Thoracic aorta (tissue), 2 donors: ENCODE measurements at places on chromosomes 12 and 14. TPM values are rescaled to one million over a fixed set of nuclear protein-coding genes. Genes with fewer than 3 reads are reported as not detected.

PLCZ1 gene
- not detected for total RNA-seq

TAS2R42 gene
- total RNA-seq: not detected

RNASE1 gene
- total RNA-seq: 922 TPM

RNU4-1 gene
- not detected for total RNA-seq

PNP gene
- total RNA-seq: 42.4 TPM

P2RX7 gene
- 3.2 TPM for total RNA-seq

FOXA1 gene
- not detected for total RNA-seq

DNA sequence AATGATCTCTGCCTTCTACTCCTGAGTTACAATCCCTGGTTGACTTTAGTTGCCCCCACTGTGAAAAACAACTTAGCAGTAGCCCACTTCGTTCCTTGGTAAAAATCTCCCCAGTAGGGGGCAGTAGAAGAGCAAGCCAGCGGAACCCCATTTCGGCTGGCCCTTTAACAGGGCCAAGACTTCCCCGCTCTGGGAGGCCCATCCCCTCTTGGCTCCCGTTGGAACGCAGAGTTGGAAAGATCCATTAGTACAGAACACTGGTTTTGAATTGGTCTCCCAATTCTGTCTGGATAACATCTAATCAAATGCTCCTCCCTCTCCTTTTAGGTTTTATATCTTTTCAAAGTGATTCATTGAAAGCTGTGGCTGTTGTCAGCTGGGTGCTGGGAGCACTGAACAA lies 1133.3 kb downstream of the BCL11B start:
- no peak for DNase-seq

GRCh38 chr14:56794557-56795283 lies 15.6 kb downstream of the OTX2 start:
- no peak for DNase-seq

- DNase-seq: peak; percentile 68
Measured at GRCh38 chr12:124906606-124907261, 7.7 kb downstream of the UBC start.

DNA sequence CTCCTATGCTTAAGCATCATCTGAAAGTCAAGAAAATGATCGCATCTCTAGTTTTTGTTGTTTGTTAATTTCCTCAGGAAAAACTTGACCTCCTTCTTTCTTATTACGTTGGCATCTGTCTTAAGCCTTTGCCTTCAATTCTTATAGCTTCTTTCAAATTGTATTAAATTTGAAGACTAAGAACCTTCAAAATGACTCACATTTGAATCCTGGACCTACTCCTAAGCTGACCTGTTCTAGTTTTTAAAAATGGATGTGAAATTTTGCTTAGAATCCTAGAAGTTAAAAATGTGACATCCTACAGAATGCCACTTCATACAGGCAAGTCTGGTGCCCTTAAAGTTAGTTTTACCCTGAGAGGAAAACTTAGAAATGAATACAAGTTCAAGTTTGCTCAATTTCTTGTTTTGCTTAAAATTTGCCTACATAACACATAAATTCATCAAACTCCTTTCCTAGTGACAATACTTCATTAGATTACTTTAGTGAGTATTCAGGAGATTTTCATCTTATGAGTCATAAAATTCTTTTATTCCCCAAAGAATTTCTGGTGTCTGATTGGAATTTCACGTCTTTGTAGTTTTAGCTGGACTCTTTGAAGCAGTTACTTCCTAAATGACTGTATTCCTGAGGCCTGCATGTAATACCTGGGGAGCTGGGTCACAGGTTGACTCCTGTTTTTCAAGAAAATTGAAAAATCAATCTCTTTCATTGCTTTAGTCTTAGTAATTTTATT lies 152.3 kb downstream of the MSRB3 start:
- no peak for DNase-seq

DNA sequence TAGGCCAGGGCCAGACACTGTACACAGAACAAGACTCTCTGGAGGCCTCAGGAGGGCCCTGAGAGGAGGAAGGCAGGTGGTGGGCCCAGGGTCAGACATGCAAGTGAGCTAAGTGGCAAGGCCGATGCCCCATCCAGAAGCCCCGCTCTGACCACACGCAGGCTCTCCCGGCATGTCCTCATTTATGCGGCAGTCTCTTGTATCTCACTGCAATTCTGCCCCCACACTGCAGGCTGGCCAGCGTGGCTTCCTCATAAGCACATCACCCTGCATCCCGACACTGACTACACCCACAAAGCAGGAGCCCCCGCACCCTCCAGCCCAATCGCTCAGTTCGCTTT lies 17.5 kb downstream of the SSH1 start:
- no peak for DNase-seq

GRCh38 chr12:77521508-77522115 lies 309.1 kb upstream of the NAV3 start:
- no peak for DNase-seq

DNA sequence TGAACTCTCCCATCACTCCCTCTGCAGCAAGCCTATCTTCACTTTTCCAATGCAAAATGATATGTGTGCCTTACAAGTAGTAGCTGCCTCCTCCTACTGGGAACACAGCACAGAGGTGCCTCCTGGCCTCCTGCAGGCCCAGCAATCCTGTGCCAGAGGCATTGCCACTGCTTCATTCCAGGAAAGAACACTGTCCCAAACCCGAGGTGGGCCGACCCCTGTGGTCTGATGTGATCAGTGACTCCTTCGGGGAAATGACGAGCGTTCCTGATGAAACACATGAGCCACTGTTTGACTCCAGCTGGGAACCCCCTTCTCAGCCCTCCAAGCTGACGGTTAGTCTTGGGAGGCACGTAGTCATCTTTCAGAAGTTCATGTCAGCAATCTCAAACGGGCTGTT lies 19.5 kb downstream of the PSMC1 start:
- no peak for DNase-seq

GRCh38 chr12:54452628-54453027 lies 20.8 kb downstream of the GTSF1 start:
- no peak for DNase-seq

DNA sequence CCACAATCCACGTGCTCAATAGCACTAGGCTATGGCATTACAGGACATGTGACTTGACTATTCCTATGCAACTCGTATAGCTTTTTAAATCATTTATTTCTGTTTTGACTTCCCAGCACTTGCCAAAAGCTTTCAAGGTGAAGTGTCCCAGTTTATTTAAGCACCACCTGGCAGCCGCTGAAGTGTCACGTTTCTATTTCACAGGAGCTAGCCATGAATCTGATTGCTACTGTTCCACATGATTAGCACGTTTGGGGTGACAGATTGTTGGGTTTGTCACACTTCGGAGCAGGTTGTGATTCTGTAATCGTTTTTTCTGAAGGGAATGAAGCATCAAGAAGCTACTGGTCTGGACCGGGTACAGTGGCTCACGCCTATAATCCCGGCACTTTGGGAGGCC lies 39.9 kb upstream of the BICDL1 start:
- DNase-seq: no peak

DNA sequence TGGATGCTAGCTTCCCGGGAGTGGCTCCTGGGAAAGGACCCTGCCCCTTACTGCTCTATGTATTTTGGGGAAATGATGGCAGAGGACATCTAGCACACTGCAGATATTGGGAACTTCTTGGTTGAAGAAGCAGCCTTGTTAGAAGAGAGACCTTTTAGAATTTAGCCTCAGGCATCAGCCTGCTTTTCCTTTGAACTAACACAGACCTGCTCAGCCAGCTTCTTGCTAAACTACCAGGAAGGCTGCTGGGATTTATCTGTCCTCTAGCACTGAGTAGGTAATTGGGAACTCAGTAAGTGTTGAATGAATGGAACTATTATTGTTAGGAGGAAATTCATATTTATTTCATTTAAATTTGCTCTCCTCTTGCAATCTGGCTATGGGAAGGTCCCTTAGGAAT lies 77.3 kb downstream of the DRAM1 start:
- DNase-seq: no peak

DNA sequence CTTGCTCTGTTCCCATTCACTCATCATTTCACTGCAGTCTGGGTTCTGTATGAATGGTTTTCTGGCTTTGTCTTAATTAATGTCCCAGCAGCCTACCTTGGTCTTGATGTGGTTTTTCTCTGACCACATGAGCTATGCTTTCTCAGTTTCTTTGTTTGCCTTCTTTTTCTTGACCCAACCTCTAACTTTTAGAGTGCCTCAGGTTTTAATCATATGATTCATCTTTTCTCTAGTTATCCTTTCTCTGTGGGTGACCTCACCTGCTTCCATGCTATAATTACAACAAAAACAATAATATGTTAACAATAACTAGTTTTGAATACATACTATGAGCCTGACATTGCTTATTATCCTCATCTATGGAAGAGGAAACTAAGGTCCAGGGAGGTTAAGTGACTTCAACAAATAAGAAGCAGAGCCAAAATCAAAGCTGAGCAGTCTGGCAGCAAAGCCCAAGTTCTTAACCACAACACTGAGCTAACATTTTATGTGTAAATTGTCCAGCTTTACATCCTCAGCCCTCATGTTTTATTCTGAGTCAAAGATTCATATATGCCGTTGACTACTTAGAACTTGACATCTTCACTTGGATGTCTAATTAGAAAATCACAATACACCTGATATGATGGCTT lies 4.7 kb upstream of the EPYC start:
- DNase-seq: no peak

GRCh38 chr12:54054742-54055194 lies 1.1 kb downstream of the HOXC4 start:
- no peak for DNase-seq

GRCh38 chr12:53208877-53209463 lies 1.9 kb upstream of the ITGB7 start:
- DNase-seq: no peak

GRCh38 chr12:14618983-14619382 lies 51.3 kb upstream of the PLBD1 start:
- no peak for DNase-seq

DNA sequence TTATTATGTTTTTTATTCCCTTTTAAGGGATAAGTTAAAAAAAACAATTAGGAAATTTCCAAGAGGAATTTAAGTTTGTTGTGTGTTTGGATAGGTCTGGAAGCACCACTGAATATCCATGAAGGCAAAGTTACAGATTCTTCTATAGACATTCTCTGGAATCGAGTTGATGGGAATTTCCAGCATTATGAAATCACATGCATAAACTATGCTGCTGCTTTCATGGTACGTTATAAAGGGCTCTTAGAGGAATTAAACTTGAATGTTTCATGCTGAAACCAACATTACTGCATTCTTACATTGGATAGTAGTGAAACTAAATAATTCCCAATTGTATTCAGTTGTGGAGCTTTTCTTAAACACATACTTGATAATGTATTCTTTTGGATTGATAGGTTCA lies 21.5 kb upstream of the PTPRQ start:
- no peak for DNase-seq

- DNase-seq: no peak
Measured at GRCh38 chr14:101601606-101602465, 40.5 kb downstream of the DIO3 start.

GRCh38 chr12:15788233-15789219 lies 662 bp downstream of the EPS8 start:
- DNase-seq: no peak
